A549 (cell line): ENCODE measurements at places on chromosomes 3 and 15. TPM values are rescaled to one million over a fixed set of nuclear protein-coding genes. Genes with fewer than 3 reads are reported as not detected.
A peak's percentile ranks its signal among the peaks of the same experiment; 100 is the strongest.

Gene FOXB1
- polyA plus RNA-seq: not detected in 3 replicates

Gene BCL2A1
- polyA plus RNA-seq: 14.0 to 31.3 TPM (median 19.6 TPM) in 3 replicates

Gene SATB1
- polyA plus RNA-seq: not detected in 3 replicates

DNA sequence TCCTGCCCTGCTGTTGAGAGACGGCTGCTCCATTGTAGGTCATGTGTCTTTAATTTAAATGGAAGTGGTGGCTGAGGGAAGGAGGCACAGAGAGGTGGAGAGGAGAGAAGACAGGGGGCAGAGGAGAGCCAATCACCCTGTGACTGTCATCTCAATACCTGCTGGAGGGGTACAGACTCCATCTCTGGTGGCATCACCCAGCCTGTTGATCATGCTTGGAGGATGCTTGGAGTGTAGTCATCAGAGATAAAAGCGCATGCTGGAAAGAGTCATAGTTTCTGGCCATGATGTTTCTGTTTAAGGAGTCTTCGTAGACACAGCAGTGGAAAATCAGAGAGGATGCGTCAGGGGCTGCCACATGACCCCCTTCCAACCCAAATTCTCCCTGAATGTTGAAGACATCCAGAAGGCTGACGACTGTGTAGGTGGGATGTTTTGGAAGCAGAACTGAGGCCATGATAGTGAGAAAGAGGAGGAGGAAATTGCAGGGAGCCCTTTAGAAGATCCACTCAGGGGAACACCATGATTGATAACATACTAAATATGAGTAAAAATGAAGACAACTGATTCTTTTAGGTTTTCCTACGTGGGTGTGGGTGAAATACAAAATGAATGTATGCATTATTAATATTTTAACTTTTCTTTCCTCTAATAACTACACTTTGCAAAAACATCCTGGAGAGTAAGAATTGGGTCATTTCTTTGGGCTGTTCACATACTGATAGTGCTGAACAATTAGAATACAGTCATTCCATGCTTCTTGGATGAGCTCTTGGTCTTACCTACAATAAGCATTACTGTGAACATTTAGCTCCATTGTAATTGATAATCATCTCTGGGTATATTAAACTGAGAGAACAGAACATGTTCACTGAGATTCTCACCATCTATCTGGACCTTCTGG lies 210.6 kb upstream of the ATP10A start:
- no peak for DNase-seq

GRCh38 chr3:188362405-188362831 lies 208.5 kb downstream of the LPP start:
- peak; percentile 50 for DNase-seq

DNA sequence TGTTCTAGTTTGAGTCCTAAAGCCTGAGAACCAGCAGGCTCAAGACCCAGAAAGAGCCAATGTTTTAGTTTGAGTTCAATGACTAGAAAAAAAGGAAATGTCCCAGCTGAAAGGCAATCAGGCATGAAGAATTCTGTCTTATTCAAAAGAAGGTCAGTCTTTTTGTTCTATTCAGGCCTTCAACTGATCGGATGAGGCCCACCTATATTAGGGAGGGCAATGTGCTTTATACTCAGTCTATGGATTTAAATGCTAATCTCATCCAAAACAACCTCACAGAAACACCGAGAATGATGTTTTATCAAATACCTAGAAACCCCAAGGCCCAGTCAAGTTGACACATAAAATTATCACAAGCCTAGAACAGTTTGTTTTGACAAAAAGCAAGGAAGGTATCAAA lies 4.0 kb downstream of the MNS1 start:
- DNase-seq: no peak

GRCh38 chr3:128740621-128741020 lies 14.6 kb downstream of the RAB7A start:
- no peak for DNase-seq

DNA sequence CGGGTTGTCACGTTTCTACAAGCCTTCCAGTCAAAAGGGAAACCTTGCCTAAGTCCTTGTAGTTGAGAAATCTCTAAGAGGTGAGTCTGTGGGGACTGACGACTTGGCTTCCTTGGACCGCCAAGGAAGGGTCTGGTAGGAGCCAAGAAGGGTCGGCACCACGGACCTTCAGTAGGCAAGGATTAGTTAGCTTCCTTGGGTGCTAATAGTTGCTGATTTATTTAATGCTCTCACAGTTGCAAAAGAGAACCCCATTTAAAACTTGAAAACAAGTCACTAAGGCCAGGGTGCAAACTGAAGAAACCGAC lies 361 bp upstream of the LCMT2 start:
- no peak for DNase-seq

DNA sequence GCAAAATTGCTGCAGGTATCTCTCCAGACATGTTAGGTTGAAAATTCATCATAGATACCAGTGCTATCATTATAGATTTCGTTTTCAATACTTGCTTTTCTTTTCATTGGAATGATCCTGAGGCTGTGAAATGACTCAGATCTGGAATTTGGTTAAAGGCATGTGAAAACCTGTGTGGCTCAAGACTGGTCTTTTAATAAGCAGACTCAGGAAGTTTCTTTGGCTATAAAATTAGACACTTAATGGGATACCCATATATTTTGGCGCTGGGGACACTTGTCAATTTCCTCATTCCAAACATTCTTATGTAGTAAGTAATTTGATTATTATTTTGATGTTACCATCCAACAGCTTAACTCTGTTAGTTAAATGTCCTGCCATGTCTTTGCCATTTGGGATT lies 1041.1 kb upstream of the GBE1 start:
- no peak for DNase-seq

DNA sequence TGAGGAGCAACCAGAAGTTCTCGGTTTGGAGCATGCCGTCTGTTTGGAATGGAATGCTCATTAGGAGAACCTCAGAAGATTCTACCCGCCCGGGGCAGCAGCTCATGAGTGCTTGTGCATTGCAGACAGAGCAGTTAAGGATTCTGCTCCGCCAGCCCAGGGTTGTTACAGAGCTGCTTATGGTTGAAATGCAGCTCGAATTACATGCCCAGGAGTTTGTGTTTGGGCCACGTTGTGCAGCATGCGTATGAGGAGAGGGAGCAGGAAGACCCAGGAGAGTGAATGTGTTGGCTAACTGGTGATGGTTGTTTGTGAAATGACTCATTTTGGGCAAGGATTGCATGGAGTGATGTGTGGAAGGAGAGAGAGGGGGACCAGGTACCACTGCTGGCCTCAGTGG lies 9.0 kb downstream of the FGD5 start:
- DNase-seq: no peak

DNA sequence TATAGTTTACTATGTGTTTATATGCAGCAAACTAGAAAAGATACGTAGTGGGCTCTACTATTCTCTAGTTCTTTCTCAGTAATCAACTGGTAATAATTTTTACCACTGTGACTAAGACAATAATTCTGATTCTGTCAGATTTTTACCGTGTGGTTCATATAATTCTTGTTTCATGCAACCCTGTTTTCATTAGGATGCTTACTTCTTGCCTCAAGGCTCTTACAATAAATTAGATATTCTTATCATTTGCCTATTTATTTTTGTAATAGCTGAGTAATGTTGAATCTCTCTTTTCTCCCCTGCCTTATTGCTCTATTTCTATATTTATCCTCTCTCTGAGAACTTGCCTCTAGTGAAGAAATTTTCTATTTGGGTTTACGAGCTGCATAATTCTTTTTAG lies 524.7 kb downstream of the NAALADL2 start:
- DNase-seq: no peak

DNA sequence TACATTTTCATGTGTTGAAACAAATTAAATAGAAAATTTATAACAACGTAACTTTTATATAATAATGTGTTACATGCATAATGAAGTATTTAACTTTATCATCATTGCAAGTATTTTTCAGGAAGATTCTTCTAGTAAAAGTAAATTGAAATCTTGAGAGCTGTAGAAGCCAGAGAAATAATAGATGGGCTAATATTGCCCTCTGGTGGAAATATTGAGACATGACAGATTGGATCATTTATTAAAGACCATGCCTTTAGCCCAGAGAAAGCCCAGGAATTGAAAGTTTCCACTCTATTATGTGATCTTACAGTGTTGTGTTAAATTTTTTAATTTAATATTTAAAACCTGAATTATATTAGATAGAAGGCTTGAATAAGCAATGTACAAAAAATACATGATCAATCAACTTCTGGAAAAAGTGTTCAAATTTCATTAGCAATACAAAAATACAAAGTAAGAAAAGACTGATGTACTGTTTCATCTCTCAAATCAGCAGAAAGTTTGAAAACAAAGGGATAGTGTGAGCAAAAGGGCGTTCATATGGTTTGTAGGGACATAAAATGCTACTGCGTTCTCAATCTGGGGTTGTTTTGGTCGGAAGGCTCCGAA lies 52.7 kb upstream of the SPTSSB start:
- peak; percentile 37 for DNase-seq

GRCh38 chr3:156825795-156826143 lies 384 bp upstream of the LEKR1 start:
- DNase-seq: no peak

GRCh38 chr3:153232851-153233271 lies 70.8 kb downstream of the RAP2B start:
- DNase-seq: no peak

DNA sequence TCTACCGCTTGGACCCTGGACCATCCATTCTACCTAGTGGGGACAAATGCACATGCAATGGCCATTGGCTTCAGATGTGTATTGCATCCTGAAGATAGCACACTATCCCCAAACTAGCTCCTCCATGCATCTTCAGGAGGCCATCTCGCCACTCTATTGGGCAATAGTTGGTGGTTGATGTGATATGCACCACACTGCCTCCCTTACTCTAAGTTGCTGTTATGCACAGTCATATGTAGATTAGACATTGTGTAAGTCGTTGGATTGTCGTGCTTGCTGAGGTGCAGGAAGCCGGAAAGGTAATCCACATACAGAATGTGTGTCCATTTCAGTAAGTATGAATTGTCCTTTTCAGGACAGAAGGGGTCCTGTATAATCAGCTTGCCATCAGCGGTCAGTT lies 26.7 kb upstream of the PLA2G4D start:
- DNase-seq: no peak
